ENCODE measurements at places on chromosomes 16 and 17. TPM values are rescaled to one million over a fixed set of nuclear protein-coding genes. Genes with fewer than 3 reads are reported as not detected.
A peak's percentile ranks its signal among the peaks of the same experiment; 100 is the strongest.

DNA sequence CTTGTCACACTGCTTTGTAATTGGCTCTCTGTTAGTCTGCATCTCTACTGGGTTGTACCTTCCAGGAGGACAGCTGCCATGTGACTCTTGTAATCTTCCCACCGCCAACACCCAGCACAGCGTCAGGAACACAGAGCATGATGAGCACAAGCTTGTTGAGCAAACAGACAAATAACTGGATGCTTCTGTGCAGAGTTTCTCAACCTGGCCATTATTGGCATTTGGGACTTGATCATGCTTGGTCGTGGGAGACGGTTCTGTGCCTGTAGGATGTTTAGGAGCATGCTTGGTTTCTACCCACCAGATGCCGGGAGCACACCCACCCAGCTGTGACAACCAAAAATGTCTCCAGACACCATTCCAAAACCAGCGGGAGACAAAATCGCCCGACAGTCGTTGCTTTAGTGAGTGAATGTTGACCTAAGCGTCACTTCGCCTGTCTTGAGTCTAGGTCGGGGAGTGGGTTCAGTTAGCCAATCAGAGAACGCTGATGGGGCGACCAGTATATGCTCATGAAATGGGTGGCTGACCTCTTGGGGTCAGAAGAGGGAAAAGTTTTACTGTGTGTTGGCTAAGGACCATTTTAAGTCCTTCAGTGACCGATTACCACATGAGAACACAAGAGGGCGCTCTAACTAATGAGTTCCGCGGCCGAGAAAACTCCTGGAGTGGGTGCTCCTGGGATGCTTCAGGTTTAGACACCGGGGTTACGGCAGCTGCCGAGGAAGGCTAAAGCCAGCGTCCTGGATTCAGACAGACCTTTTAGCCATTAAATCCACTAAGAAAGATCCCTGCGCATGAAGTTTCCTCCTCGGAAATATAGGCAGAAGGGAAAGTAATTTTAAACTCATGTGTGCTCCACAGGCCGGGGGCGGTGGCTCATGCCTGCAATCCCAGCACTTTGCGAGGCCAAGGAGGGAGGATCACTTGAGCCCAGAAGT is 57.8 kb upstream of the TEX2 start:
- peak; percentile 71 for DNase-seq

- no peak for DNase-seq
Observed at GRCh38 chr16:74322301-74322710, 25.7 kb downstream of the PSMD7 start.

DNA sequence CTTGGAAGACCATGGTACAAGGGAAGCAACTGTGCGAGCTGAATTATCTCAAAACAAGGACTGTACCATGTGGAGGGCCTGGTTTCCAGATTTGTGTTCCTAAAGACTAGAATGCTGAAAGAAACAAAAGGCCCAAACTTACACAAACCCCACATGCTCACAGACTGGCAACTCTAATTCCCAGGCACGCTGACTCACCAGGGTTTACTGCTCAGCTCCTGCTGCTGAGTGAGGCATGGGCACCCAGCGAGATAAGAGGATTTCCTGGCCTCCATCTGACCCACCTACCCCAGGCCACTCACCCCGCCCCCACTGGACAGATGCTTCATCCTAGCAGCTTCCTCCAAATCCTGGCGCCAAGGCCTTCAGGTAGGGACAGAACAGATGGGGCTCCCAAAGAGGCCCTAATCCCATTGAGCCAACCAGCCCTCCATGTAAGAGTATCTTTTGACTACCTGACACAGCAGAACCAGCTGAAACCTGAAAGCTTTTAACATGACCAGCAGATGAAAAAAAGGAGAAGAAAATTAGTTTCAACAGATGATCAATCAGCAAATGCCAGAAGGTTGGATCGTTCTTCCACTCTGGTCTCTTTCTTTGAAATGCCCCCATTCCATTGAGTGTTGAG is 33.9 kb downstream of the DCUN1D3 start:
- no peak for DNase-seq

DNA sequence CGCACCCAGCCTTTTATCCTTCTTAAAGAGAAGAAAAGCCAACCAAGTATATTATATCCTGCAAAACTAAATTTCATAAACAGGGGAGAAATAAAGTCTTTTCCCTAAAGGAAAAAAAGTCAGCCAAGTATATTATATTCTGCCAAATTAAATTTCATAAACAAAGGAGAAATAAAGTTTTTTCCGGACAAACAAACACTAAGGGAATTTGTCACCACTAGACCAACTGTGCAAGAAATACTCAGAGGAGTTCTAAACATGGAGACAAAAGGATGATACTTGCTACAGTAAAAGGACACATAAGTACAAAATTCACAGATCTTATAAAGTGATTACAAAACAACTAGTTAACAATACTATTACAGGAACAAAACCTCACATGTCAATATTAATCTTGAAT is 14.4 kb upstream of the CCL18 start:
- no peak for DNase-seq

- DNase-seq = no peak
Observed at GRCh38 chr16:81996664-81997509, 14.4 kb downstream of the SDR42E1 start.

GRCh38 chr16:67628216-67628615 is 16.7 kb upstream of the CARMIL2 start:
- DNase-seq = peak; percentile 51

DNA sequence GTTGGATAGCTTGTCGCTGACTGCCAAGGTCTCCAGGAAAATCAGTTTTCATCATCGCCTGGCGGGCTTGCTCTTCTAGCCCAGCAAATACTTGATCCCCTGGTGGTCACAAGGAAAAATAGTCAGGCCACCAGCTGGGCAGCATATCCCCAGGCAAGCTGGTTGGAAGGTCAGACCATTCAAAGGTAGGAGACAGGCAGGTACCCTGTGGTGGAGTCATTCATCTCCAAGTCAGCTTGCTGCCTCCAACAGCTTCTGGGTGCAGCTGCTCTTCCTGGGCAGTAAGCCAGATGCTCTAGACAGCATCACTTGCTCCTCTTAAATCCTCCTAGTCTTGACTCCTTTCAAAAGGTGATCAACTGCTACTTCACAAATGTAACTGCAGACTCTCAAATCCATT is 16.0 kb downstream of the ZNF821 start:
- DNase-seq = no peak

DNA sequence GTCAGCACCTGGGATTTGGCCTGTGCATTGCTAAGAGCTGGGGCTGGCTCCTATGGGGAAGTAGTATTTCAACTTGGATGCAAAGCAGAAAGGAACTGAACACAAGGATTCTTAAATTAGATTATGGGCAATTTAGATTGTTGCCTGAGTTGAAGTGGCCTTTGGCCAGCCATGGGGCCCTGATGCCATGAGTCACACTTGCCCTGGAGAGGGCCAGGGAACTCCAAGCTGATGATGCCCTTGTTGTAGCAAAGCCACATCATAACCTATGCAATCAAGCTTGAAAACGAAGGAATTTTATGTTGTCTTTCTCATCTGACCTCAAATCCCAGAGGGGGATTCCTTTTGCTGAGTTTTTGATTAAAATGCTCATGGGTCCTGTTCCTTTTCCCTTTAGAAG is 3.9 kb upstream of the SPATA32 start:
- no peak for DNase-seq

DNA sequence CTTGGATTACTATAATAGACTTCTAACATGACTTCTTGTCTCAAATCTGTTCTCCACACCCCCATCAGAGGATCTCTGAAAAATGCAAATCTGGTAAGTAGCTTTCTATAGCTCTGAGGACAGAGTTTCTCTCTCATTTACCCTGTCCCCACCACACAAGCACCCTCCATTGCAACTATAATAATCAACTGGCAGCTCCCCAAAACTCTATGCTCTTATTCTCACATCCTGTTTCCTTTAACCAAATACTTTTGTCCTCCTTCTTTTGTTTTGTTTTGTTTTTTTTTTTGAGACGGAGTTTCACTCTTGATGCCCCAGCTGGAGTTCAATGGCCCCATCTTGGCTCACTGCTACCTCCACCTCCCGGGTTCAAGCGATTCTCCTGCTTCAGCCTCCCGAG is 73.4 kb downstream of the HELZ start:
- DNase-seq = no peak

DNA sequence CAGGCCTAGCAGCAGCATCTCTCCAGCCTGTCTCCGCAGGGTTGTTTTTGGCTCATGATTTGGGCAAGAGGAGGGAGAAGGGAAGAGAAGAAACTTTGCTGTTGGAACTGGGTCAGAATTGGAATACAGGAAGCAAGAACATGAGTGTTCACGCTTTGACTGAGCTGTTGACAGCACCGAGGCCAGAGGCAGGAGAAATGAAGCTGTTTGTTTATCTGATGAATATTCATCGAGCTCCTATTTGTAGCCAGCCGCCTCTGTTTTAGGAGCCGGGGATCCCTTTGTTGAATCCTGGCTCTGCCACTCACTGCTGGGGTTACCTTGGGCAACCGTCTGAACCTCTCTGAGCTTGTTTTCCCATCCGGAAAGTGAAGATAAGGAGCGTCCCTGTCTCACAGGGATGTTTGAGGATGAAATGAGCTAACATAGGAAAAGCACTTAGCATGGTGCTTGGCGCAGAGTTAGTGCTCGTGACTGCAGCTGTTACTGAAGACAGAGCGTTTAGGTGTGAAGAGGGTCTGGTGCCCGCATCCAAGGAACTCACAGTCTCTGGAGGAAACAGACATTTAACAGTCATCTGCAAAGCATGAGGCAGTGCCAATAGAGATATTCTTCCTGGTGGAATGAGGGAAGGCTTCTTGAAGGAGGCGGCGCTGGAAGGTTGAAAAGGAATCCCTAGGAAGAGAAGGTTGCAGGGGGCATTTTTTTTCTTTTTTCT is 29.2 kb downstream of the RAP1GAP2 start:
- no peak for DNase-seq

GRCh38 chr17:48746916-48747444 is 18.4 kb upstream of the HOXB13 start:
- DNase-seq = no peak

GRCh38 chr17:62847426-62847825 is 39.3 kb upstream of the MARCHF10 start:
- DNase-seq = no peak

DNA sequence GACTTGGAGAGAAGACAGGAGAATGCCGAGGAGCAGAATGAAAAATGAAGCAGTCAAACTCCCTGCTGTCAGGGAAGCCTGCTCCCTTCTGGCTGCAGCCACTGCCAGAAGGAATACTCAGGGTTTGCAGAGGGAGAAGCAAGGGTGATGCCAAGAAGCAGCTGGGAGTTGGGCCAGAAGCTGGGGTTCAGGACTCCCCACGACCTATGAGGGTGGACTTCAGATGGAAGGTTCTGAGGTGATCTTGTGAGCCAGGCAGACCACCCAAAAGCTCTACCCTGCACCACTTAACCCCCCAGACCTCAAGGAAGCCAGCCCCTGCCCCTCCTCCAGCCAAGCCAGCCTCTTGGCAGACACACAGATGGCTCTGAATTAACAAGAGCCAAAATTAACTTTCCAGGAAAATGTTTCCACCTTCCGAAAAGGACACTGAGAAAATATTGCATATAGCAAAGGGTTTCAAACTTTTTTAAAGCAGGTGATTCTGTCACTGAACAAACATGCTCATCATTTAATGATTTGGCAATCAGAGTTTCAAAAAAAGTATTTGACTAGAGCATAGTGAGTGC is 126.0 kb upstream of the ERCC4 start:
- DNase-seq = no peak

GRCh38 chr17:29177871-29178749 is 2.1 kb downstream of the MYO18A start:
- no peak for DNase-seq

- peak; percentile 80 for DNase-seq
Observed at GRCh38 chr17:35774499-35774898, 13.8 kb downstream of the C17orf50 start.

- no peak for DNase-seq
Observed at GRCh38 chr16:15576960-15577958, 65.7 kb downstream of the MARF1 start.

DNA sequence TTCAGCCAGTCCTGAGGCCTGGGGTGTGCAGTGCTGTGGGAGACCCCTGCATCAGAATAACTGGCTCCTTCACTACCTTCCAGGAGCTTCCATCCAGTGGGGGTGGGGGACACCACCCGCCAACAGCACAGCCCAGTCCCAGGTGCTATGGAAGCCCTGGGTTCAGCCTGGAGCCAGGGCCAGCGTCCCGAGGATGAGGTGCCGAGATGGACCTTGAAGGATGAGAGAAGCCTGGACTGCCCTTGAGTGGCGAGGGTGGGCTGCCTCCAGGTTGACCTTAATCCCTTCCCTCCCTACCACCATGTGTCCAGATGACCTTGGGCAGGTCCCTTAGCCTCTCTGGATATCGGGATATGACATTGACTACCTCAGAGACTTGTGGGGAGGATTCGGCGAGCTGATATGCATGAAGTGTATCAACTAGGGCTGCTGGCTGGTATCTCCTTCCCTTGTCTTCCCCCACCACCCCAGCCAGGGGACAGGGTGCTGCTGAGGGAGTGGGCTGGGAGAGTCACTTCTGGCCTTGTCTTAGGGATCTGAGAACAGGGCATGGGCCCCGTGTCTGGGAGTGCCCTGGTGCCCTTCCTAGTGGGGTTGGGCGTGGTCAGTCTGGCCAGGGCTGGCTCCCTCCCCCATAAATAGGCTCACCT is 14.2 kb upstream of the LASP1NB start:
- DNase-seq = peak; percentile 51

- DNase-seq = no peak
Observed at GRCh38 chr17:55870044-55870443, 119.2 kb downstream of the PCTP start.

- DNase-seq = no peak
Observed at GRCh38 chr17:83086199-83086880, 6.9 kb downstream of the METRNL start.

DNA sequence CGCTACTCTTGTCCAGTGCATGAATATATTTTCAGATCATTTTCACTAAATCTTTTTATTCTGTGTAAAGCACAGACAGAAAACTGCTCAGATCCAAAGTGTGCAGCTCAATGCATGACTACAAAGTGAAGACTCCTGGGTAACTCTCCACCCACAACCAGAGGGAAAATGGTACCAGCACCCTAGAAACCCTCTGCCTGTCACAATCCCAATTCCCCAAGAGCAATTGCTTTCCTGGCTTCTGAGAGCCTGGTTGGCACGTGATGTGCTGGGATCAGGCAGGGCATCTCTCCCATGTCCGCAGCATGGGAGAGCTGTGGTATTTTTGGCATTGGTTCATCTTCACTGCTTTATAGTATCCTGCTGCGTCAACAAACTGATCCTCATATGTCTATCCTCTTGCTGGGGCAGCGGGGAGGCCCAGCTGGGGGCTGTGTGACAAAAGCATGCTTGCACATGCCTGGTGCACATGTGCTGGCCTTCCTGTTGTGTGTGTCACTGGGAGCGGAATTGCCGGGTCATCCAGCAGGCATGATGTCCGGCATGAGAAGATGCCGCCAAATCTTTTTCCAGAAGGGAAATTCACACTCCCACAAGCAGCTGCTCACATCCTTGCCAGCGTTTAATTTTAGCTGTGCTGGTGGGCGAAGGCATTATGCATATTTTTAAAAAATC is 278.9 kb upstream of the FOXF1 start:
- DNase-seq = no peak

Gene ZDHHC1
- 11.1 TPM for total RNA-seq

Gene TTLL6
- 0.20 TPM for total RNA-seq

Gene C1QTNF8
- total RNA-seq = not detected

Gene KCNJ18
- not detected for total RNA-seq

Gene CES3
- total RNA-seq = 3.4 TPM

Gene LDHD
- total RNA-seq = 10.7 TPM

Gene CCL23
- total RNA-seq = 26.5 TPM

Gene TEX14
- total RNA-seq = 1.3 TPM

Gene KRTAP2-1
- not detected for total RNA-seq

Gene MT1M
- 40.3 TPM for total RNA-seq

Gene C17orf50
- total RNA-seq = not detected

Gene LHX1
- not detected for total RNA-seq

Gene FA2H
- total RNA-seq = 2.1 TPM
